ENCODE measurements at places on chromosomes 1 and 21.

DNA sequence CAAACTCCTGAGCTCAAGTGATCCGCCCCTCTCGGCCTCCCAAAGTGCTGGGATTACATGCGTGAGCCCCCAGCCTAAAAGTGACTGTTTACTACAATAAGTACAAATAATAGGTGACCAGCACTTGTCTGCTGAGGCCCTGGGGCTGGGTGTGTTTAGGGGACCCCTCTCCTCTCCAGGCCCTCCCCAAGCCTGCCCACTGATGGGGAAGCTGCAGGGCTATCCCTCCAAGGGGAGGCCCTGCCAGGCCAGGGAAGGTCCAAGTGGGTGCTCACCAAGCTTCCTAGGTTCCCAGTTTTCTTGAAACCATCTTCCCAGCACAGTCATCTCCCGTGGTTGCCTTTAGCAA, 60.7 kb downstream of the H3-3A start:
- DNase-seq = no peak

DNA sequence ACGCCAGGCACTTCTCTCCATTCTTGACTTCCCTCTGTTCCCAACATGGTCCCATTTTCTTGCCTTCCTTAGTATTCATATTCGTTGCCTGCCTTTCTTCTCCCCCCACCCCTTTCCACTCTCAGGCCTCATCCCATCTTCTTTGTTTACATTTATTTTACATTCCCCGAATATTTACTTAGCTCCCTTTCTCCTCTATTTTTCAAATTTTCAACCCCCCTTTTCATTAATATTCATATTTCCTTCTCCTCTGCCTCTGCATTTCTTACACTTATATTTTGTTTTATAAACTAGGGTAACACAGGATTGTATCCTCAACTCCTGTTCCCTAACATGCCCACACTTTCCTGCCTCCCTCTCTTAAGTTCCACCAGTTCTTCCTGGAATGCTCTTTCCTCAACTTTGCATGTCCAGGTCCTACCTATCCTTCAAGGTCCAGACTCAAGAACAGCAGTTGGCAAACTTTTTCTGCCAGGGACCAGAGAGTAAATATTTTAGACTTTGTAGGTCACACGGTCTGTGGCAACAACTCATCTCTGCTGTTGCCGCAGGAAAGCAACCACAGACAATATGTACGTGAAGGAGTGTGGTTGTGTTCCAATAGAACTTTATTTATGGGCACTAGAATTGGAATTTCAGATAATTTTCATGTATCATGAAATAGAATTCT, 29.8 kb upstream of the A3GALT2 start:
- DNase-seq = no peak

DNA sequence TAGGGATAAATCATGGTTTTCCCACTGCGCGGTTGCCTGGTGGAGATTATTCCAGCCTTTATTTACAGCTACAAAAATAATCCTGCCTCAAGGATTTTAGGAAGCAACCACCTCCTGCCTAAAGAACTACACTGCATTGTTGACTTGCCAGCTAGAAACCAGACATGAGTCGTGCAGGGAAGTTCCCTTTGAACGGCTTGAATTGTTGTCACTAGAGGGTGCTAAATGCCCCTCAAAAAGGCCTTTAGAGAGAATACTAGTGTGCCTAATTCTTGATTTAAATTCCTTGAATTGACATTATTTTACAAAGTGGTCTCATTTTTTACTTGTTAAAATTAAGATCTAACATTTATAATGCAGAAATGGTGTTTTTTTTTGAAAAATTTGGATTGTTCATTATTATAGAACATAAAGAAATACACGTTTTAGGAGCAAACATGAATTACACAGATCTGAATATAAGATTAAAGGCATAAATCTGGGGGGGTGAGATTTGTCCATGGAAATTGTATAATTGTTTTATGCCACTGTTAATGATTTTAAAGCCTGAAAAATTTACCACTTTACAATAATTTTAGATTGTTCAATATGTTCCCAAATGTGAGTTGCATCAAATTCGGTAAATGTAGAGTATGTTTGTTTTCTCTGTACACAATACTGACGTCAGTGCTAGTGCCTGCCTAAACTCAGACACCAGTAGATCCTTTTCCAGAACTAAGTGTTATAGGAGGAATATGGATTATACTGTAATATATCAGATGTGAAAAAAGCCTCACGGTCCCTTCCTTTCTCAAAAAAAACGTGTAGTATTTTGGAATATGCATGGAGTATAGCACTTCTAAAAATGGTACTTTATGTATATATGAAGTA, 7.6 kb upstream of the ERG start:
- DNase-seq = peak; percentile 77

GRCh38 chr1:19353596-19353995, 41.5 kb downstream of the SLC66A1 start:
- DNase-seq = no peak
